ENCODE measurements at places on chromosomes 5 and 9.

DNA sequence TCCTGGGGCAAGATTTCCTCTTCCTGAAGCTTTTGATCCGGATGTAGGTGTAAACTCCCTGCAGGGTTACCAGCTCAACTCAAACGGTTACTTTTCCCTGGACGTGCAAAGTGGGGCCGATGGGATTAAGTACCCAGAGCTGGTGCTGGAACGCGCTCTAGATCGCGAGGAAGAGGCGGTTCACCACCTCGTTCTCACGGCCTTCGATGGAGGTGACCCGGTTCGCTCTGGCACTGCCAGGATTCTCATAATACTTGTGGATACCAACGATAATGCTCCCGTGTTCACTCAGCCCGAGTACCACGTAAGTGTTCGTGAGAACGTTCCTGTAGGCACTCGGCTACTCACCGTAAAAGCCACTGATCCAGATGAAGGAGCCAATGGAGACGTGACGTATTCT, 820 bp downstream of the PCDHGA4 start:
- no peak for DNase-seq

GRCh38 chr5:53023969-53024368, 34.8 kb downstream of the ITGA2 start:
- DNase-seq: no peak

- DNase-seq: no peak
Measured at GRCh38 chr9:89358985-89359384, 40.7 kb downstream of the SECISBP2 start.

DNA sequence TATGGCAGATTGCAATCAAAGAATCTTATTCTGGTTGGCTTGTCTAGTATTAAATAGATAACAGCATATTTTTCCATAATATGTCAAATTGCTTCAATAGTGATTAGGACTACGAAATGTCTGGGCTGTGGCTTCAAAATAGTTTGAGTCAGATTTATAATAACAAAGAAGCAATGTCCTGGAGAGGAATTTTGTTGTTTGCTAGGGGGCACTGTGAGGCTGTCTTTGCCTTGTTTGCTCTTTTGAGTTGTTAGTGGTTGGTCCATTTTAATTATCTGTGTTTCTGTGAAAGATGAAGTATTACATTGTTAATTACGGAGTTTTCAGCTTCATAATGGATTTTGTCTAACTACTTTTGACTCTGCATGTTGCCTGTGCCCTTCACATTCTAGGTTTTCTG, 713.6 kb downstream of the TLE4 start:
- no peak for DNase-seq

- no peak for DNase-seq
Measured at GRCh38 chr5:178426326-178427130, 163.7 kb downstream of the COL23A1 start.

- no peak for DNase-seq
Measured at GRCh38 chr5:141101059-141101458, 786 bp downstream of the PCDHB3 start.

DNA sequence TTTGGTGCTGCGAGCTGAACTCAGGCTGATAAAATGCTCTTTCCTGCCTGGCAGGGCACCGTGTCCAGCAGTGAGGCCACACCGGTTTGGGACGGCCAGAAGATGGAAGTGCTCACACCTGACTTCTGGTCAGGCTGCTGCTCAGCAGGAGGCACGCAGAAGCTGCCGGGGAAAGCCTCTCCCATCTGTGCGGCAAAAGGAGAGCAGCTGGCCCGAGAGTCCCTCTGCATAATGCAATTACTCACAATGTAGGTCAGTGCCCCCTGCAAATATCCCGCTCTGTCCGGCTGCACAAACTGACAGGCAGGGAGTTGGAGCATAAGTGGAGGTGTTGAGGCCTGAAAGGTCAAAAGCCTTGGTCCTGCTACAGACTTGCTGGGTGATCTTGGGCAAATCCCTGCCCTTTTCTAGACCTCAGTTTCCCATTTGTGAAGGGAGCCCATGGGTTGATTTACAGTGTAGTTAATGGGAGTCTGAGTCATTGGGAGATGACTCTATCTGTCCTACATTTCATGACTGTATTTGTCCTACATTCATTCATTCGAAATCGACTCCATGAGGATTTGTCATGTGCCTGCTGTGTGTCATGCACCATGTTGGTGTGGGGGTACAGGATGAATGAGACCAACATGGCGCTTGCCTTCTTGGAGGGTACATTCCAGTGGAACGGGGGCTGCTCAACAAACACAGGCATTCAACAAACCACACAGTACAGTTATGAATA, 61.8 kb upstream of the TBC1D2 start:
- DNase-seq: no peak

DNA sequence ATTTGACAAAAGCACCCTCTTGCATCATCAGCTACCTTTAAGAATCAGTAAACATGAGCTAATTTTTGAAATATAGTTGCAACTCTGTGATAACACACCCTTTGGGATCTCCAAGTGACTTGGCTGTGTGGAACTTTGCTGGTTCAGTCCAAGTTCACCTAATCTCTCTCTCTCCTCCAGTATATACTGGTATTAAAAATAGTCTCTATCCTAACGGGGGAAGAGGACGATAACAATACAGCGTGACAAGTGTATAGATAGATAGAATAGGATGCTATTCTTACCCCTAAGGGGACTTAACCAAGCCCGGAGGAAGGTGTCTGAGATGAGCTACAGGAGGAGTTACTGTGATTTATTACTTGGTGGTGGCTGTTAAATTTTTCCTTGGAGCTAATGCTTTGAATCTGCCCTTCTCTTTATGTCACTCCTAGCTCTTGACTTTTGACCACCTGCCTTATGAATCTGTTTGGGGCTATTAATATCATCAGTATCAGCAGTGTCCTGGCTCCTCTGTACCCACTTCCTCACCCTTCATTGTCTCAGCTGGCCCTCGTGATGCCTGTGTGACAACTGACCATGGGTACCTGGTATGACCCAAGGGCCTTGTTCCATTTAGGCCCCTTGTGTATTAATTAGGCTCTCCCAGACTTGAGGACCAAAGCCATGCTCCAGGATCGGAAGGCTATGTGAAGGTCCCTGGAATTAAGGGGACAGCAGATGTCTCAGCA, 223.9 kb downstream of the SREK1 start:
- DNase-seq: no peak

- DNase-seq: no peak
Measured at GRCh38 chr9:98992885-98993569, 49.3 kb downstream of the COL15A1 start.

DNA sequence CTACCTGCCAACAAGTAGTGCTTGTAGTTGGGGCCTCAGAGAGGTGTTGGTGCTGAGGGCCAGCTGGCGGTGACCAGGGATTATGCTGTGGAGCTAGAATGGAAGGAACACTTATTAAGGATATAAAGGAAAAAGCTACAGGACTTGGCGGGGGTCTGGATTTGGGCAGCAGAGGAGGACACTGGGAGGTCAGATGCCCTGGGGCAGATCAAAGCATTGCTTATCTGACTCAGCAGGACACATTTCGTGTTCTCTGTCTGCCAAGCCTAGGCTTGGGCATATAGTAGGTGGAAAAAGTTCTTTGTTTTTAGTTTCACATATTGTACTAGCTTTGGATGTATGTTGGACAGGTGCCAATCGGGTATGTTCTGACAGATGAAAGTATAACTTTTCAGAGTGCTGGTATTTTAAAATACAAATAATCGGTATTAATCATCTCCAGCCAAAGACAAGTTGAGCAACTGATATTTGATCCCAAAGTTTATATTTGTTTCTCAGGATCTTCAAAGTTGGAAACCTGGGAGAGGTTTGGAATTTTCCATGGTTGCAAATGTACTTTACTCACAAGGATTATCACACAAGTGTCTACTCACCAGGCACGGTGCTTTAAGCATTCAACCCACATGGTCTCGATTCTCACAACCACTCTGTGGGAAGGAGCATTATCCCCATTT, 69.4 kb downstream of the IQGAP2 start:
- DNase-seq: no peak

GRCh38 chr5:27015758-27016157, 22.6 kb downstream of the CDH9 start:
- DNase-seq: no peak

DNA sequence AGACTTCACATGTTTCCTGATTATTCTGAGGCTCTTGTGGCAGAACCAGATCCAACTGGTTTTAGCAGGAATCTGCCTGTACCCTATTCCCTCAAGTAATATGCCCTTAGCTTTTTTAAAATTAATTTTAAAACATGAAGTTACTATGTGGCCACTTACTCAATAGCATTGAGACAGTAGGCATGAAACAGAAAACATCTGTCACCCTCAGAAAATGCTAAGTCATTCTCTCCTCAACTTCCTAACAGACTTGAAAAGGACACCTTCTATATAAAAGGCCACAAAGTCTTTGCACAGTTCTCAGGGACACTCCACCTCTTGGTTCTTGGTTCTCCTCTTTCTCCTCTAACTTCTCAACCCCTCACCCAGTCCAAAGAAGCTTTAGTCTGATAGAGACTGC, 277.8 kb downstream of the RAB3C start:
- peak; percentile 14 for DNase-seq

- no peak for DNase-seq
Measured at GRCh38 chr9:115170358-115171073, 52.6 kb upstream of the TNC start.

DNA sequence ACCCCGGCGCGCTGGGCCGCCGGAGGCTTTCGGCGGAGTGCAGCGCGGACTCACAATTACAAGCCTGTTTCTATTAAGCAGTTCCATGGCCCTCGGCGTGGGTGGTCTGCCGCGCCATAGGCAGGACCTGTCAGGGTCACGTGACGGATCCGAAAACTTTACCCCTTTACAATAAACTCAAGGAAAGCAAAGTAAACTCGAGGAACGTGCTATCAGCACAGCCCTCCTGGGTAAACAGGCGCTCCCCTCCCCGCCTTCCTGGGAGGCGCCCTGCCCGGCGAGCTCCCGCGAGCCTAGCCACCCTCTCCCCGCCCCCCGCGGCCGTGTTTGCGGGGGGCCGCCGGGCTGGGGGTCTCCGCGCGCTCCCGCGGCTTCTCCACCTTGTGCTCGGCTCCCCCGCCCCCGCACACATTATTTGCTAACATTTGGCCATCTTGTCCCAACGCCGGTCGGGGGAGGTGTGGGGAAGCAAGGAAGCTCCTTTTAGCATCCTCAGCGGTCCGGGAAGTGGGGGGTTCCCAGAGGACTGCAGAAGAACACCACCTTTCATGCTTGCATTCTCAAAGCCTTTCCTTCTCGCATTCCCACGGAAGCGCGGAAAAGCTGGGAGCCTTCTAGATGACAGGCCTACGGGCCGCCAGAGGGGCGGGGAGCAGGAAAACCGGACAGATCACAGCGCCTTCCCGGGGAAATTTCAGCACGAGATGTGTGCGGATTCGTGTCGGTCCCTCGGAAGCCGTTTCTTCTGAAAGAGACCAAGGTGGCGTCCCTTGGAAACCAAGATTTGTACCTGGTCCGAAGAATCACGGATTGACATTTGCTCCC, at the start of gene PTCH1:
PTCH1 (minus strand) TSS at position 238 of the 825 bp plus-strand sequence.
- no peak for DNase-seq

DNA sequence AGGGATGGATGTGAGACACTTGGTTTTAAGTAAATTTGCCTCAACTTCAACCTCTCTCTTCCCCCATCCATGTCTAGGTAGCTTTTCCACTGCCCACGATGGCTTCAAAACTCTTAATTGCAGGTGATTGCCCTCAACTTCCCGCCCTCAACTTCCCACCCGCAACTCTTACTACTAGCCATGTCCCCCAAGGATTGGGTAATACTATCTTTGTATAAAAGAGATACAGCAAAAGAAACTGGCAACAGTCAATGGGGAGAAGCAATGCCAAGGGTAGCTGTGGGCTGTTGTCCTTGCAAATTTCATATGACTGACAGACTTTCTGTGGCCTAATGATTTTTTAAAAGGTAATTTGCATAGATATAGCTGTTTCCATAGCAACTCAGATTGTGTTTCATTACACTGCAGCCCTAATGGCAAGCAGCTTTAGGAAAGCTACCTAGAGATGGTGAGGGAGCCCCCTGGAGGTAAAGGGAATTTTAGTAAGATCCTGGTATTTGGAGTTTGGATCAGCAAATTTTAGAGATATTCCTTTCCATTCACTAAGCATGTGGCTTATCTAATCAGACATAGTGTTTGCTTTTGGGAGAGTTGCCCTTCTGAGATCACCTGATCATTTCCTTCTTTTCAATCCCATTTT, 421.5 kb upstream of the DAP start:
- no peak for DNase-seq

- no peak for DNase-seq
Measured at GRCh38 chr9:96459268-96460007, 9.5 kb downstream of the HABP4 start.

DNA sequence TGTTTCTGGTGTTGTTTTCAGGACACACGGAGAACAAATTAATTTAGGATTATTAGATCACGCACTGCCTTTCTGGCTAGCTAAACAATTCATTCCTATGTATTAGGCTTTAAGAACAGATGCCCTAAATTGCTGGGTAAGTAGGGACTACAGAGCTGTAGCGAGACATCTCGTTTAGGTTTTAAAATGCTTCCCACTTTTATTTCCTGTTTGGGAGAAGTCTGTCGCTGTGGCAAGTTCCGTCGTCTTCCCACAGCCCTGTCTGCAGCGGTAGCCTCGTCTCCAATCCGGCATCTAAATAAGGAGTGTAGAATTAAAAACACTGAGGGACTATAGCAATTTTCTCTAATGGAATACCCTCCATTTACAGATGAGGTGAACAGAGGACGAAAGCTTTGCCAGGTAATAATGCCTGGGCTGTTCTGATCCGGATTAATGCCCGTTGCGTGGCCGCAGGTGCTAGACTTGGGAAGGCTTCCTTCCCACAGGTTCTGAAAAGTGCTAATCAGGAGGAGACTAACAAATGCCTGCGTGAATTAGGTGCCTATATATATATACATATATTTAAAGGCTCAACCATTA, 1.3 kb upstream of the TRIM36 start:
- no peak for DNase-seq

- DNase-seq: no peak
Measured at GRCh38 chr5:142663246-142663645, 22.6 kb downstream of the FGF1 start.

DNA sequence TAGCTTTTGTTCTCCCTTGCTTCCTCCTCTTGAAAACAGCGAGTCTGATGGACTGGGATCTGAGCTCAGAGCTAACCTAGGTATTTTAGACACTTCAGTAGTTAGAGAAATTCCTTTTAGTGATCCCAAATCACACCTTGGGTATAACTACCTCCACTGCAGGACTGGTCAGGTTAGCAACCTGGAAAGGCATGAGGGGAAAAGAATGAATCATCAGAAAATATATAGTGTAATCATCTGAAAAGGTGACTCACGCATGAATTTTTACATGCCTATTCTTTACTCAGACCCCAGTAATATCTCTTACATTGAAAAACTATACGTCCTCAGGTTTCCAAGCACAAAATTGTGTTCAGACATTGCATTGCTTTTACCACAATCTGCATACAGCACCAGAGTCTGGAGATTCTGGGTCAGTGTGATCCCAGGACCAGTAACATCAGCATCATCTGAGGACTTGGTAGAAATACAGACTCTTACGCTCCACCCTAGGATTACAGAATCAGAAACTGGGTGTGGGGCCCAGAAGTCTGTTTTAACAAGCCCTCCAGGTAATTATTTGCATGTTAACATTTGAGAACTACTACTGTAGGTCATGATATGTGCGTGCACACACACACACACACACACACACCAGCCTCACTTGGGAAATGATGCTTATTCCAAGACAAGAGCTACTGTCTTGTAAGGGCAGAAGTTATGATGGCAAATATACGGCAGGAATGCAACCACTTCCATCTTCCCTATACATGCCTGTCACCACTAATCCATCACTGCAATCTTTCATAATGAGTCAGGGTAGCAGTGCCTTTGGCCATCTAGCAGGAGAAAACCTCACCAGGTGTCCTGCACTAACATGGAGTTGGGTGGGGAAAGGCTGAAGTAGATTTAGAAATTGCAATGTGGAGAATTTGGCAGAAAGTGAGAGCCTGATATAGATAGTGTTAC, 271.6 kb upstream of the MAP3K1 start:
- no peak for DNase-seq

GRCh38 chr5:119309326-119309725, 46.5 kb upstream of the TNFAIP8 start:
- DNase-seq: no peak
